Thymus (tissue), 14 donors: ENCODE measurements at places on chromosomes 1 and 21. TPM values are rescaled to one million over a fixed set of nuclear protein-coding genes. Genes with fewer than 3 reads are reported as not detected.

- peak overlapping the region; percentile 83 for H3K4me3 ChIP-seq
- H3K4me1 ChIP-seq: peaks cover 28% of the 10 kb centered on the region
- no peaks in the 10 kb centered on the region for H3K36me3 ChIP-seq
- H3K27ac ChIP-seq: no peak overlapping the region
- no peak for DNase-seq
Observed at GRCh38 chr1:231335663-231336602, 1.7 kb downstream of the EXOC8 start.

GRCh38 chr21:46471514-46471913, 12.8 kb downstream of the DIP2A start:
- H3K27me3 ChIP-seq: no peaks in the 10 kb centered on the region
- H3K4me3 ChIP-seq: no peak overlapping the region
- no peaks in the 10 kb centered on the region for H3K36me3 ChIP-seq
- H3K27ac ChIP-seq: no peak overlapping the region
- peaks cover 11% of the 10 kb centered on the region for H3K4me1 ChIP-seq

DNA sequence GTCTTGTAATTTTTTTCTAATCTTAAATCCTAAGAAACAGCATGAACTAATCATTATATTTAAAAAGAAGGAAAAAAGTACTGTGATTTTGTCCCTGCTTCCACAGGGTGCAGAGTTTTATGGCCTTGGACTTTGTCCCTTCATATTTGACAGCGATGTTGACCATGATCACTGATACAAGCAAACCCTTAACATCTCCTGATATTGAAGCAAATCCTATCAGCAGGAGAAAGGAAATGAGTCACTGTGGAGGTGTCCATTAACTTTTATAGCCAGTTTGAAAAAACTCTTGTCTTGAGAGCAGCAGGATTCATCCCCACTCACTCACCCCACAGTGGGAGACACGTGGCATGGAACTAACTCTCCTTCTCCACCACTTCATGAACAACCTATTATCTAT, 5.1 kb upstream of the REG4 start:
- DNase-seq: no peak
- H3K27ac ChIP-seq: no peak overlapping the region
- H3K4me1 ChIP-seq: no peaks in the 10 kb centered on the region
- no peaks in the 10 kb centered on the region for H3K27me3 ChIP-seq
- no peak overlapping the region for H3K4me3 ChIP-seq
- H3K36me3 ChIP-seq: no peaks in the 10 kb centered on the region

DNA sequence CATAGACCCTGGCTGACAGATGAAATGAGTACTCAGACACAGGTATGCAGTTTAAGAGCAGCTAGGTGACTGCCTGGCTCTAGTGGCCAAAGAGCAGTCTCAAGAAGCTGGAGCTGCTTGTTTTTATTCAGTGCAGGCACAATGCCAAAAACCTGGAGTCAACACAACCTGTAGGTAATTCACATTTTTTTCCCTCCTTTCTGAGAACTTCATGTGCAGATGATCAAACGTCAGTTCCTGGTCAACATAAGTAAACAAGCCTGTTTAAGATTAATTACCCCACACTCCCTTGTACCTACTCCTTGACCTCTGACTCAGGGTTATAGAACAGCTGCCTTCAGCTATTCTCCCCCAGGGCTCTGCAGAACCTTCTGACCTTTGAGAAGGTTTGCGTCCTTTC, 17.3 kb upstream of the ACADM start:
- no peak overlapping the region for H3K4me3 ChIP-seq
- H3K27me3 ChIP-seq: no peaks in the 10 kb centered on the region
- no peaks in the 10 kb centered on the region for H3K36me3 ChIP-seq
- DNase-seq: no peak
- H3K4me1 ChIP-seq: no peaks in the 10 kb centered on the region

- DNase-seq: peak; percentile 58
- peak overlapping the region; percentile 100 for H3K4me3 ChIP-seq
- H3K27me3 ChIP-seq: no peaks in the 10 kb centered on the region
- peaks cover 16% of the 10 kb centered on the region for H3K36me3 ChIP-seq
Observed at GRCh38 chr1:167631936-167632614, 2.0 kb downstream of the RCSD1 start.

DNA sequence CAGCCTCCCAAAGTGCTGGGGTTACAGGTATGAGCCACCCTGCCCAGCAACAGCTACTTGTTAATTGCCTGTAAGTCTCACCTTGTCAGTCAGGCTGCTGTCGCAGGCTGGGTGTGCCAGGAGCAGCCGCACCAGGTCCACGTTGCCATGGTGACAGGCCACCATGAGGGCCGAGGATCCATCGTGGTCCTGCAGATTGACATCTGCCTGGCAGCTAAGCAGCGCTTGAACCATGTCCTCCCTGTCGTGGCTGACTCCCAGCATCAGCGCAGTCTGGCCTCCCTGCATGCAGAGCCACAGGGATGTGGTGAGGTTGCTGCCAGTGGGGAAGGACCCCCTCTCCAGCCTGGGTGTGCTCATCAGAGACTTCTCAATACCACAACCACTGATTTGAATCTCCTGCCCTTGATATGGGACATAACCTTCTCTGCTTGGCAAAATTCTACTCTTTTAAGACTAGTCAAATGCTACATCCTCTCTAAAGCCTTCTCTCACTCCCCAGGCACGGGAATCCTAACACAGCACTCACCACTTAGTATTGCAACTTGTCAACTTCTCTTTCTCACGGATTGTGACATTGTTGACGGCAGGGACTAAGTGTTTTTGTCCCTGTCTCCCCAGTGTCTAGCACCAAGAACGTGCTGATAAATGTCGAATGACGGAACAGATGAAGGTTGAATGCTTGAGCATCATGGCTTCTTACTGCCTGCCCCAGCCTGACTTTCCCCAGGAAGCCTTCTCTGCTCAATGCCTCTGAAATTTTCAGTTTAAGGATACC, 52.9 kb downstream of the L1TD1 start:
- no peak for DNase-seq
- H3K36me3 ChIP-seq: no peaks in the 10 kb centered on the region
- no peaks in the 10 kb centered on the region for H3K27me3 ChIP-seq

GRCh38 chr21:46442938-46443337, 15.8 kb upstream of the DIP2A start:
- H3K27ac ChIP-seq: no peak overlapping the region
- H3K27me3 ChIP-seq: no peaks in the 10 kb centered on the region
- peaks cover 73% of the 10 kb centered on the region for H3K36me3 ChIP-seq
- no peak for DNase-seq
- no peak overlapping the region for H3K4me3 ChIP-seq
- no peaks in the 10 kb centered on the region for H3K4me1 ChIP-seq

Gene S100A7
- 247 TPM for polyA plus RNA-seq

Gene C1orf210
- polyA plus RNA-seq: 3.1 TPM

Gene NEGR1
- 3.3 TPM for polyA plus RNA-seq

Gene PRAMEF17
- polyA plus RNA-seq: 0.05 TPM

GRCh38 chr21:37263827-37264600, 3.1 kb downstream of the VPS26C start:
- H3K27ac ChIP-seq: no peak overlapping the region
- DNase-seq: no peak
- no peak overlapping the region for H3K4me3 ChIP-seq
- peaks cover 4% of the 10 kb centered on the region for H3K36me3 ChIP-seq

- no peaks in the 10 kb centered on the region for H3K36me3 ChIP-seq
- H3K27me3 ChIP-seq: no peaks in the 10 kb centered on the region
- H3K4me1 ChIP-seq: no peaks in the 10 kb centered on the region
- no peak overlapping the region for H3K27ac ChIP-seq
Observed at GRCh38 chr1:29415861-29416260, 179.5 kb downstream of the PTPRU start.

DNA sequence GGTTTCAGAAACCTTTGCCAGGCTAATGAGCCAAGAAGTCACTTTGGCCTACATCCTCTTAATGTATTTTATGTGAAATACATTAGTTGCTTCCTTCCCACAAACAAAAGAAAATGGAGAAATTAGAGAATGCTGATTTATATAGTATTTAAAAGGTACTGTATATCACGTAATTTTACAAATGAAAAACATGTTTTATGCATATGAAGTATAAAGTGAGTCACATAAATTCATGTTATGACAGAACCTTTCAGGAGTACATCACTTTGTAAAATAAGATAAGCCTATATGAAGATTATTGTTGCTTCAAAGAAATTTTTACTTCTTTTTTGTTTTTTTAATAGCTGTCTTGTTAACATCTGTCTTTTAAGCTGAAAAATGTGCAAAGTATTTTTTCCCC, 4.6 kb downstream of the DR1 start:
- no peaks in the 10 kb centered on the region for H3K36me3 ChIP-seq
- no peak overlapping the region for H3K4me3 ChIP-seq
- peaks cover 6% of the 10 kb centered on the region for H3K4me1 ChIP-seq
- no peaks in the 10 kb centered on the region for H3K27me3 ChIP-seq

GRCh38 chr1:21670956-21671902, 2.1 kb upstream of the RAP1GAP start:
- H3K36me3 ChIP-seq: no peaks in the 10 kb centered on the region
- no peak overlapping the region for H3K4me3 ChIP-seq
- peaks cover 19% of the 10 kb centered on the region for H3K4me1 ChIP-seq
- no peak for DNase-seq
- no peak overlapping the region for H3K27ac ChIP-seq

DNA sequence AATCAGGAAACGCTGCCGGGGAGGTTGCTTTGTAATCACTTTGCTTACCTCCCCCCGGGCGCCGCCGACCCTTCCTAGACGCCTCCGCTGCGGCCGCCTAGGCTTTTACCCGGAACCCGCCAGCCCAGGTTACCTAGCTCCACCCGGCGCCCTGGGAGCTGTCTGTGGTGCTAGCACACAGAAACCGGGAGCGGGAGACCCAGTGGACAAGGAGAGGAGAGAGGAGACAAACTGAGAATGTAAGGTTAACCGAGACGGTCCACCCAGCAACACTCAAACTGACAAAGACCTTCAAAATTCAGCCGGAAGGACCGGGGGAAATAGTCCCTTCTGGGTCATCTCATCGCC, 9.8 kb downstream of the BARHL2 start:
- H3K27me3 ChIP-seq: peaks cover 69% of the 10 kb centered on the region
- no peak overlapping the region for H3K4me3 ChIP-seq
- H3K4me1 ChIP-seq: no peaks in the 10 kb centered on the region
- DNase-seq: no peak
- H3K27ac ChIP-seq: no peak overlapping the region
- H3K36me3 ChIP-seq: no peaks in the 10 kb centered on the region

Gene FMO5
- 4.7 TPM for polyA plus RNA-seq

GRCh38 chr1:217734973-217735372, 103.8 kb downstream of the SPATA17 start:
- H3K36me3 ChIP-seq: no peaks in the 10 kb centered on the region
- DNase-seq: no peak
- H3K27me3 ChIP-seq: no peaks in the 10 kb centered on the region
- H3K4me3 ChIP-seq: no peak overlapping the region

GRCh38 chr1:112312315-112312714, 83.7 kb upstream of the CTTNBP2NL start:
- H3K27ac ChIP-seq: no peak overlapping the region
- no peak overlapping the region for H3K4me3 ChIP-seq
- no peaks in the 10 kb centered on the region for H3K36me3 ChIP-seq
- no peak for DNase-seq

DNA sequence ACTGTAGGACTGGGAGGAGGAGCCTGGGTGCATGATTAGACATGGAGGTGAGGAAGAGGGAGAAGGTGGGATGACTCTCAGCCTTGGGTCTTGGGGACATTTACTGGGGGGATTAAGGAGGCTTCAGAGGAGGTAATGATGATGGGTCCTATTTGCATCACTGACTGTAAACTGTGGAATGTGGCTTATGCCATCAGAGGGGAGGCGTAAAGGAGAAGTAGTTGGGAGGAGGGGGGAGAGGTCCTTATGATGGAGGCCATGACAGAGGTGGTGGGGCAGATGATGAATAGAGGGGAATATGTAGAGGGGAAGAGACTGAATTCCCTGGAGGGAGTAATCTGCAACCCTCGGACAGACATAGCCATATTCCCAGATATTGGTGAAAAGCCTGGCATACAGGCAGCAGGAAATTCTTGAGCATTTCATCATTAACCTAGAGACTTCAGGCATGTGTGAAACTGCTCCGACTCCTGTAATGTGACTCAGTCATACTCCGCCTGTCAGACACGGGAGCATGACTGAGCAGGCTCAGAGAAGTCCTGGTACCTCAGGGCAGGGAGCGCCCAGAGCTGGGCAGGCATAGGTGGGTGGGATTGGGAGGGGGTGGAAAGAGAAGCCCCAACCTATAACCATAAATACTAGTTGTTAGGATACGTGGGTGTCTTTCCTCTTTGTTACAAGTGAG, 8.0 kb upstream of the LCE5A start:
- H3K27ac ChIP-seq: no peak overlapping the region
- H3K36me3 ChIP-seq: no peaks in the 10 kb centered on the region
- H3K27me3 ChIP-seq: no peaks in the 10 kb centered on the region
- H3K4me1 ChIP-seq: no peaks in the 10 kb centered on the region
- no peak for DNase-seq

DNA sequence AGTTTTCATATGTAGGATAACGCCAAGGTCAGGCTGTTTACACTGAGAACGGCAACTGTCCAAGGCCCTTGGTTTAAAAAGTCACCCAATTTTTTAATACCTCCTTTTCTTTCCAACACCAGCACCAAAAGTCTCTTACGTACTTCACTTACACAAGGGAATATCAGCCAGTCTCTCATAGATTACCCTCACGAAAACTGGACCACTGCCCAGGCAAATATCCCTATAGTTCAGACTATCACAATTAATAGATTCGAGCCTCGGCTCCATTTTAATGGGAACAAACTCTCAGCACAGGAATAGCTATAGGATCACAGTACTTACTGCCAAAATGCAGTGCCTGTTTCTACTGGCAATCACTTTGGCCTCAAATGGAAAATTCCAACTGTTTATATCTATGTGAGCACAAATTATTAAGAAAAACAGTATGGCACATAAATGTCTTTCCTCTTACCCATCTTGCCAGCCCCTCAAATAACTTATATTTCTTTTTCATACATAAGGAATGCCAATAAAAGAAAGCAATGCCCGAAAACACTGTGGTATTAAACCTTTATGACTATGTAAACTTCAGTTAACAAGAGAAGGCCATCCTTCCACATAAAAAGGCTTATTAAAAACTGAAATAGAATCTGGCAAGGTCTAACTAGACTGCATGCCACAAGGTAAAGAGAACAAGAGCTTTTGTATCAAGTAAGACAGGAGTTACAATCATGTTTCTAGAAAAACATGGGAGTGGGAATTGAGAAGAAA, 97.8 kb downstream of the SLC45A1 start:
- peaks cover 9% of the 10 kb centered on the region for H3K4me1 ChIP-seq
- no peaks in the 10 kb centered on the region for H3K27me3 ChIP-seq
- H3K36me3 ChIP-seq: peaks cover 46% of the 10 kb centered on the region
- H3K27ac ChIP-seq: peak overlapping the region; percentile 18
- no peak for DNase-seq

Gene COL16A1
- 39.3 TPM for polyA plus RNA-seq

DNA sequence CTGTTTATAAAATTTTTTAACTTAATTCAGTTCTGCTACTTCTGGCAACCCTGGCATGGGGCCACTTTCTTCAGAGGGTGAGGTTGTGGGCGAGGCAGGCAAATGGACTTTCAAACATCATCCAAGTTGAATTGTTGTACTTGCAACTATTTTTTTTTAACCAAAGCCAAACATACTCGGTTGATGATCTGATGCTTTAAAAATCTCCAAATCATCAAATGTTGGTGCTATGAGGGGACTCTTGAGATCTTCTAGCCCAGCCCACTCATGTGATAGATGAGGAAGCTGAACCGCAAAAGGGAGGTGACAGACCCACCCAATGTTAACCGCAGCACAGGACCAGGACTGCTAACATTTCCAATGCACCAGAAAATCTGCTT, 6.7 kb downstream of the SLC1A7 start:
- H3K4me3 ChIP-seq: no peak overlapping the region
- H3K27me3 ChIP-seq: no peaks in the 10 kb centered on the region
- no peaks in the 10 kb centered on the region for H3K4me1 ChIP-seq
- H3K27ac ChIP-seq: no peak overlapping the region
- H3K36me3 ChIP-seq: no peaks in the 10 kb centered on the region
